ENCODE measurements at places on chromosomes 1 and 21. TPM values are rescaled to one million over a fixed set of nuclear protein-coding genes. Genes with fewer than 3 reads are reported as not detected.
A peak's percentile ranks its signal among the peaks of the same experiment; 100 is the strongest.

Gene JAM2
- 0.63 TPM for total RNA-seq

Gene CRYBG2
- 0.06 TPM for total RNA-seq

Gene C1orf74
- 3.6 TPM for total RNA-seq

Gene LCA5L
- total RNA-seq = 2.0 TPM

Gene FLVCR1
- total RNA-seq = 9.8 TPM

Gene AP4B1
- 18.8 TPM for total RNA-seq

Gene DPT
- total RNA-seq = not detected

Gene OR2L5
- not detected for total RNA-seq

Gene OR10J1
- not detected for total RNA-seq

Gene EXO1
- total RNA-seq = 3.5 TPM

- DNase-seq = peak; percentile 34
Measured at GRCh38 chr1:8763888-8764287, 53.6 kb downstream of the RERE start.

DNA sequence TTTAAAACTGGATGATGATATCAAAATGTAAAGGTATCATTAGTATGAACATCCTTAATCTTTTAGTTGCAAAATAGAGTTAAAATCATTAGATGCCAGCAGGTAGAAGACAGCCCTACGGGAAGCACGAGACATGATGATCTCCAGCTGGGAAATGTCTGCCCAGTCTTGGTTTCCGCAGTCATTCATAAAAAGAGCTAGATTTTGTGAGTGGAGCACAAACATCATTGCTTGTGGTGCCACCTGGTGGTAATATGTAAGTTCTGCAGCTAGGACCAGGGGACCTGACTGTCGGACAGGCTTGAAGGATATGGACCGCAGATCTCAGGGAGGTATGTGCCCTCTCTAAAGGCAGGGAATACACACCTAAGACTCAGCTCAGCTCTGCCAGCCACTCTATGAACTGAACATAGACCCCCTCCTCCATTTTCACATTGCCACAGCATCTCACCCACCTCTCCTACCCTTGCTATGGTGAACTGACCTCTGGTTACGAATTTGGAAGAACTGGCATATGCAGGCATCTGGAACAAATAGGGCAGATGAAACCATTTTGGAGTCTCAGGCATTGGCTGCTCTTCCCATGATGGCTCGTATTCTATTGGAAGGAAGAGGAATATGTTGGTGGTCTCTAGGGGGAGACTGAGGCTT, 9.2 kb downstream of the FCMR start:
- DNase-seq = peak; percentile 85

- DNase-seq = no peak
Measured at GRCh38 chr1:177278626-177279390, 108.0 kb downstream of the BRINP2 start.

GRCh38 chr21:45622416-45623097, 21.0 kb upstream of the PCBP3 start:
- DNase-seq = no peak

GRCh38 chr1:21756393-21757089, 26.4 kb downstream of the USP48 start:
- DNase-seq = no peak

GRCh38 chr21:34205811-34206571, 132.6 kb downstream of the MRPS6 start:
- DNase-seq = no peak

DNA sequence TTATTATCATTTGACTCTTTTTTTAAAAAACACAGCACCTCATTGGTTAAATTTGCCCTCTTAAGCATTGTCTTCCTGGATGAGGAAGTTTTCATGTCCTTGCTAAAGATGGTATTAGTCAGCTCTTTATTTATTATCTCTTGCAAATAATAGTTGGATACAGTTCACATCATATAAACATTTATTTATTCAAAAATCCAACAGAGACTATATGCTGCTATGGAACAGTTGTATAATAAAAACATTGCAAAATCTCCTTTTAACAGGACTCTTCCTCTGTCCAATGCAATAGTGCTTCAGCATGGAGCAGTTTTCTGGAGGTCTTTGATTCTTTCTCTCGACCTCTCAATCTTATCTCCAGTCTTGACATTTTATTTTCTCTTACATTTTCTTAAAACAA, 49.5 kb upstream of the VCAM1 start:
- no peak for DNase-seq

- DNase-seq = peak; percentile 32
Measured at GRCh38 chr1:52825868-52826267, 16.7 kb upstream of the ZYG11A start.

GRCh38 chr1:154577346-154578057, 9.9 kb downstream of the CHRNB2 start:
- DNase-seq = no peak

- no peak for DNase-seq
Measured at GRCh38 chr1:51908499-51908898, 30.0 kb upstream of the NRDC start.

- DNase-seq = no peak
Measured at GRCh38 chr21:26522704-26523103, 50.4 kb downstream of the CYYR1 start.

DNA sequence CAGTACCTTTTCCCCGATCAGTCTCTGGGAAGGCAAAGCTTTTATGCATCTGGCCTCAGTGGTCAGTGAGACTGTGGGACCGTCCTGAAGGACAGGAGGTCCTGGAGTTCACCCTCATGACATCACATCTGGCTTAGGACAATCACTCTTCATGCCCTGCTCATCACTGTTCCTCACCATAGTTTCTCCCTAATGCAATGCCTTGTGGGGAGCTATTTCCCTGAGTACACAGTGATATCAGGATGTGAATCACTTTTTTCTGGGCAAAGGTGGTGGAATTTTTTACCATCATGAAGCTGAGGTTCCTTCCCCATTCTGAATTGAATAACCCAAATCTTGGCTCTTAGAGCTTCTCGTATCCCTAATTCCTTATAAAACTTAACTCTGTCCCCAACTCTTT, 34.8 kb upstream of the CFAP126 start:
- no peak for DNase-seq

DNA sequence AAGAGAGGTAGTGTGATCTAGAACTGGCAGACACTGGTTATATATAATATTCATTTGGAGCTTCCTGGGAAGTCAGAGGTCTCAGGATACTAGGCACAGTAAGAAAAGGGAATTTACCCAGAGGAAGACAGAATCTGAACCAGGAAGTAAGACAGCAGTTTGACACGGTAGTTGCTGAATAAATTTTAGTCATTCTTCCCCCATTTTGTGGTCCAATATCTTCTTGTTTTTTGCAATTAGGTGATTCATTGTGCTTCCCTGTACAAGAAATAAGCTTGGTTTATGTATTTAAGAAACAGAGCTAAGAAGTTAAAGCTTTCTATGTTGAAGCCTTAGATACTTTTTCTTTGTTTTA, 1.3 kb downstream of the TMEM167B start:
- DNase-seq = no peak

- DNase-seq = no peak
Measured at GRCh38 chr1:226657895-226658545, 81.1 kb downstream of the ITPKB start.

DNA sequence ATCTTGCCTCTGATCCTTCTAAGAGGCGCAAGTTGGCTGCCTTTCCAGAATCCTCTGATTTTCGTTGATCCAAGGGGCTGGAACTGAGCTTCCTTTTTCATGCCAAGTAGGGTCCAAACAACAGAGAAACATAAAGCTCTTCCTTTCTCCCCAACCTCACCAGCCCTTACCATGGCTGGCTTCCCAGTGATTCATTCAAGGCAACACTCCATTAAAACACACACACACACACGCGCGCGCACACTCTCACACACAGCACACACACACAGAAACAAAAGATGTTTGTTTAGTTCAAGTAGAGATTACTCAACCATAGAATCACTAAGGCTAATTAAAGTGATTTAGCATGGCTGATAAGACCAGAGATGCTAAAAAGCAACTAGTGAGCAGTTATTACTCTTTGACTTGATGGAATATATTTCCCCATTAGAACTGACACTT, 13.0 kb upstream of the GUCA2A start:
- DNase-seq = peak; percentile 90

GRCh38 chr1:228097333-228098081, 5.6 kb downstream of the C1orf35 start:
- DNase-seq = no peak

- no peak for DNase-seq
Measured at GRCh38 chr1:14522077-14522925, 76.2 kb upstream of the KAZN start.

- no peak for DNase-seq
Measured at GRCh38 chr1:2347896-2348295, 43.5 kb downstream of the MORN1 start.

- DNase-seq = no peak
Measured at GRCh38 chr1:234851450-234852438, 241.8 kb upstream of the IRF2BP2 start.

DNA sequence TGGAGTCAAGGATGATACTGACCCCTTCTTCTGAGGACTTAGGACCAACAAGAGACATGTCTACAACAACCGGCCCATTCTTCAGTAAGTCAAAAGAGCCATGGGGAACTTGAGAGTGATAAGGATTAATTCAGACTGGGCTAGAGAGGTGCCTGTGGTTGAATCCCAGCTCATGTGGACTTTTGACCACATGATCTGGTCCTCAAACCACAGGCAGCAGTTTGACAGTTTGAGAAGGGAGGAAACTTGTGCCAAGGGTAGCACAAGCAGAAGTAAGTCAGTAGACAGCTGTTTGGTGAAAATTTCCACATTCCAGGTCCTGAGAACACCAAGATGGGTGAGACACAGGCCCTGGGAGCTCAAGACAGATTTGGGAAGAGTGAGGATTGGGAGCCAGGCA, 19.8 kb downstream of the SH3BP5L start:
- peak; percentile 20 for DNase-seq

GRCh38 chr1:84957966-84958365, 38.9 kb downstream of the MCOLN2 start:
- peak; percentile 46 for DNase-seq

DNA sequence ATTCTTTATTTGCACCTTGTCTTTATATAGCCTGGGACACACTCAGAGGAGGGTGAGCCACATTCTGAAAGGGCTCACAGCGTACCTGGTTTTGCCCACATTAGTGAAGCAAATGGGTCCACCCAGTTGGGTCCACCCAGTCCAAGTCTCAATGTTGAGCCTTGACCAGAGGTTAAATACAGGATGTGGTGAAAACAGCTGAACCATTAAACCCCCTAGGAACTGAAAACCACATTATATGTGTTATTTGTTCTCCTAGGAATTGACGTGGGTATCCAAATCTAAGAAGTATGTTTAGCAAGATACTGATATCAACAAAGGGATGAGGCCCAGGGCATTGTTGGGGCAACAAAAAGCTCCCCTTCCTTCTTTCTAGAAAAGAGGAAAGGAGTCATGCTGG, 83.8 kb downstream of the SETD4 start:
- no peak for DNase-seq

- DNase-seq = no peak
Measured at GRCh38 chr1:167782946-167783345, 61.2 kb downstream of the MPZL1 start.

DNA sequence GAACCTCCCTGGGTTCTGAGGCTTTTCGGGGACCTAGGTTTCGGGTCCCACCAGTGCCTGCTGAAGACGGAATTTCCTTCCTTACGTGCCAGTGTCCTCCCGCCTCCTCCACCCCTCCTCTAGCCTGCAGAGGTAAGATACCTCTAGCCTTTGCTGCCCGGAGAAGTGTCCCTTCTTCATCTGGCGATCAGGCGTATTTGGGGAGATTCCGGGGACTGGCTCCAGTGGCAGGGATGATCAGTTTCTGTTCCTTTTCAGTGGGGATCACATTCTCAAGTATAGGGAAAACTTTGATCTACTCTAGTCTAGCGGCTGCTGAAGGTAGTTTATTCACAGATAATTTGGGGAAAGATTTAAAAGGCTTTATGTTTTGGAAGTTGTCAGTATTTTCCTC, 674 bp downstream of the CEP350 start:
- DNase-seq = no peak
